ENCODE measurements at places on chromosomes 5 and 9. TPM values are rescaled to one million over a fixed set of nuclear protein-coding genes. Genes with fewer than 3 reads are reported as not detected.

The EQTN gene
- 0.19 TPM for polyA plus RNA-seq

The SLC35A4 gene
- 91.7 TPM for polyA plus RNA-seq

The ZFP2 gene
- 8.1 TPM for polyA plus RNA-seq

The ARL14EPL gene
- polyA plus RNA-seq, result not detected

The FLT4 gene
- polyA plus RNA-seq, result 21.8 TPM

The PCDHAC2 gene
- 0.36 TPM for polyA plus RNA-seq
